ENCODE measurements at places on chromosomes 3 and 15.

DNA sequence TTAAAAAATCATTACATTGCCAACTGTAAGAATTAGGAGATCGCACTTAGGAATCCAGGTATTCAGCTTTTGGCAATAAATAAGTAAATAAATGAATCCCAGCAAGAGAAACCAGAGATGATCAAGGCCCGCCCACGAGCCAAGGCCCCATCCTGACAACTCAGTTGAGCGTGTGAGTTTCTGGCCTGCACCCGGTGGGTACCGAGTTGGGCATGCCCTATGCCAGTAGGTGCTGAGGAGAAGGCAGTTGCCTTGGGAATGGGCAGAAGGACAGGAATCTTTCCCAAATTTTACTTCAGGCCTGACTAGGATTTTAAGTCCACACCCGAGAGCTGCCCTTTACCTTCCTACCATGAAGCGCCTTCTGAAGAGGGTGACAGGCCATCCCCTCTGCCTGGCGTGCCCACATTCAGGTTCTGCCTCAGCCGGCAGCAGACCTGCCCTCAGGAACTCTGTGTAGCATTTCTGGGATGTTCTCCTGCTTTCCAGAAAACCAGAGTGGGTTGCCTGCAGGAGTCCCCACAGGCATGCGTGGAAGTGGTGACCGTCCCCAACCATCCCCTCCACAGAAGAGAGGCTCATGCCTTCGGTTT lies 99.3 kb upstream of the ALDH1A3 start:
- DNase-seq = peak; percentile 2

- DNase-seq = no peak
These were observed 125.4 kb upstream of the MME start for GRCh38 chr3:154954757-154955156.

DNA sequence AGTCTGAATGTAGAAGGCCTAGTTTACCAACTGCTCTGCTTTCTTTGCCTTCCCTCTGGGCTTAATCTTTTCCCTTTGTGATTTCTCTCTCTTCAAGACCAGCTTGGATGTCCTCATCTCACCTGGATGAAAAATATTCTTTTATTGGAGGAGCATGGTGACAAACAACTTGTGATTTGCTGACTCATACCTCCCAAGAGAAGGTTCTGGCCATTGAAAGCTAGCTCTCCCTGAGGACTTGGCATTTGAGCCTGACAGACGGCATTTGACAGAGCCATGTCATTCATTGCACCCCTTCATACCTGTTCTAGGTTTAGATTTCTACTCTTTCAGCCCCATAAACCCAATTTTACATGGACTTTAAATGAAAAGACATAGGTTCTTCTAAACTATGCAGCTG lies 33.3 kb downstream of the ATG7 start:
- no peak for DNase-seq

DNA sequence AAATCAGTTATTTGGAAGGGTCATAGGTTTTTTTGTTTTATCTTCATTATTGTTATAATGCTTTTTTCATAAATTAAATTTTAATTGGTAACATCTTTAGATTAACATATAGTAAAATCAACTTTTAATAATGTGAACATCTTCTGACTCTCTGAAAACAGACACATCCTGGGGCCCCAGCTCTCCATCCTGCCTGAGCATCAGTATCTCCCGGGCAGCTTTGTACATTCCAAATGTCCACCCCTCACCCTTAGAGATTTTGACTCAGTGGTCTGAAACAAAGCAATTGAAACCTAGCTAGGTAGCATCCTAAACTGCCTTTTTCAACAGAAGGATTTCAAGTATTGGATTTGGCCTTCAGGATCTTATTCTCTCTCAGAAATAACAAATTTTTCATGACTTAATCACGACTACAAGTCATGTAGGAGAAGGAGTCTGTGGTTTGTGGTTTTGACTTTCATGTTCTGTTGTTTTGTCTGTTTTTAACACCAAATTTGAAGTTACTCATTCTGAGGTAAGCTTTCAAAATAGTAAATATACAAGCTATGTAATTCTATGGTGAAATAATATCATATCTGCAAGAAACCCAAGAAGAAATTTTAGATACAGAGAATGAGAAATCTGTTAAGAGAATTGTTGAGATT lies 147.3 kb upstream of the UBE2E2 start:
- no peak for DNase-seq

GRCh38 chr3:171328419-171329082 lies 131.7 kb downstream of the TNIK start:
- DNase-seq = no peak

GRCh38 chr3:86168512-86168911 lies 822.4 kb downstream of the VGLL3 start:
- no peak for DNase-seq

DNA sequence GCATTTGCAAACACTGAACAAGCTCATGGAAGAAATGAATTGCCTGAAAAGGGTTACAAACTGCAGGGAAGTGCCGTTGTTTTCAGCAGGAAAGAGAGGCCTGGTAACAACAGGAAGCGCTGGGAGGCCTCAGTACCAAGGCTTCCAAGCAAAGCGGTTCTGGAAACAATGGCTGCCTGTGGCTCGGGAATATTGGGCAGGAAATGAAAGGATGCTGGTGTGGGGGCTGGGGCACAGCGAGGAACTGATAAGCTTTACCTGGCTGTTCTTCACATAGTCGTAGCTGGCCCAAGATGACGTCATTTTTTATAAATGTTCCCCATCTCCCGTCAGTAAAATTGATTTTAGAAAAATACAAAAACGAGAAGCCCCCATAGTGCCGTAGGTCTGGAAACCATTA lies 55.9 kb downstream of the ARHGAP31 start:
- no peak for DNase-seq

DNA sequence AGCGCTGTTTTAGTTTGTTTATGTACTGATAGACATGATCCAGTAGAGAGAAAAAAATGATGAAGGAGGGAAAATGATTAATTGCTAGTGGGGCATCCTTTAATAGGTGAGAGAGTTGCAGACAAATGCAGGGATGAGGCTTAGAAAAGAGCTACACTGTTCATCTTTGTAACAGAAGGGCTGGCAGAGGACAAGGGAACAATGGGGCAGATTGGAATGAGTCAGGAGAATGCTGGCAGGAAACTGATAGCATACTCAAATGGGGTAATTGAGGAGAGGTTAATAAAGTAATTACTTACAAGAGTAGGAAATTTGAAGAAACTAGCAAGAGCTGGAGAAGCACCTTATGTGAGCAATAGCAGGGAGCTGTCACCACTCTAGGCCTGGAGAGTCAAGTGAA lies 170.9 kb downstream of the OXSM start:
- no peak for DNase-seq

DNA sequence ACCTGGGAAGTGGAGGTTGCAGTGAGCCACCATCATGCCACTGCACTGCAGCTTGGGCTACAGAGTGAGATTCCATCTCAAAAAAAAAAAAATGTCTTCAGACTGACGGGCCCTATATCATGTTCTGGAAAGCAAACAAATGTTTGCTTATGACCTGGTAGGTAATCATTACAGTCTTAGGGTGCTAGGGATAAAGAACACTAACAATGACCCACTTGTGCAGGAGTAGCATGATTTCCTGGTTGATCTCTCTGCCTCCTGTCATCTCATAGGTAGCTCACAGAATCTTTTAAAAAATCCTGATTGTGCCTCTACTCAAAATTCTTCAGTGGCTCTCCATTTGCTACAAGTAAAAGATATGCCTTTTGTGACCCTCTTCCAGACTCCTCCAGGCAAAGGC lies 74.5 kb upstream of the TSPAN3 start:
- no peak for DNase-seq

DNA sequence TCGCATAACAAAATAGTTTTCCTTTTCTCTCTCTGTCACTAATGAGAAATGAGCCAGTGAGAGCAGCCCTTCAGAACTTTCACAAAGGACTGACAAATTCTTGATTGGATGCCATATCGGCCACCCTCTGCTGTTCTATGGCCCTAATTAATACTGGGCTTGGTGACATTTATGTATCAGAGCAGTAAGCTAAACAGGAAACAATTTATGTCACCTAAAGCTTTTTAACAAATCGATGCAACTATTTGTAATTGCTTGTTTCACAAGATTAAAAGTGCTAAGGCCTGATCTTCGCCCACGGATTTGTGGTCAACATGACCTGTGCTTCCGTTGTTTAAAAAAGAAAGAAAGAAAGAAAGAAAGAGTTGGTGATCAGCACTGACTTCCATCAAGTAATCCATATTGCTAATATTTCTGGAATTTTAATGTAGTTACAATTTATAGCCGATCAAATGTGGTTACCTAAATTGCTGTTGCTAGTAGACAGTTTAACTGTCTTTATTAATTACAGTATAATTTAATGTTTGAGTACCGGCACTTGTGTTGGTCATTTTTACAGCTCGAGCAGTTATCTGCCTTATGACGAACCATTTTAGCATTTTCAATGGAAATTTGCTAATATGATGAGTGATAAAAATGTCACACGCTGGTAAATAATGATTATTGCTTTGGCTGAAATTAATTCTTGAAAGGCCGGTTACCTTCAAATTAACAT lies 631.3 kb downstream of the FOXP1 start:
- DNase-seq = no peak

DNA sequence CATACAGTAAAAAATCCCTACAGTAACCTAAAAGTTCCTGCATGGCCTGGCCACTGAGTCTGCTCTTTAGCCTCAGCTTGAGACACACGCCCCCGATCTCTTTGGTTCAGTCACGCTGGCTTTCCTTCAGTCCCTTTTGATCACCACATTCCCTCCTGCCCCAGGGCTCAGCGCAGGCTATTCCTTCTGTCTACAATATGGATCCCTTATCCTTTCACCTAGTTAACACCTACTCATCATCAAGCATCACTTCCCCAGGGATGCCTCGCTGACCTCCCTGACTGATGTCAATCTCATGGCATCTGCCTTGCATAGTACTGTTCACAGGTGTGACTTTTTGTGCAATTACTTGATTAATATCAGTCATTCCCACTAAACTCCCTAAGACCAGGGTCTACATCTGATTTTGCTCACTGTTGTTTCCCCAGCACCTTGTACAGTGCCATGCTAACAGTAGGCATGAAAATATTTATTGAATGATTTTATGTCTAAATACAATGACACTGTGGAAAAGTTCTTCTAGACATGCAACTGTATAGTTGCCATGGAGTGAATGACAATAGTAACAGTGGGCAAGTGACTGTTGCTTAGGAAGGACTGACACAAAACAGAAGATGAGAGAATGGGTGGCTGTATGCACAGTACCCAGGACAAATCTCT lies at the start of gene SNTN:
Gene SNTN (plus strand): TSS at position 610 of the 660 bp plus-strand sequence. CDS start 13 bp downstream, at position 623.
- DNase-seq = no peak

GRCh38 chr15:63986751-63987341 lies 59.4 kb downstream of the DAPK2 start:
- peak; percentile 67 for DNase-seq

GRCh38 chr3:133987948-133988484 lies 41.7 kb downstream of the SLCO2A1 start:
- DNase-seq = no peak

DNA sequence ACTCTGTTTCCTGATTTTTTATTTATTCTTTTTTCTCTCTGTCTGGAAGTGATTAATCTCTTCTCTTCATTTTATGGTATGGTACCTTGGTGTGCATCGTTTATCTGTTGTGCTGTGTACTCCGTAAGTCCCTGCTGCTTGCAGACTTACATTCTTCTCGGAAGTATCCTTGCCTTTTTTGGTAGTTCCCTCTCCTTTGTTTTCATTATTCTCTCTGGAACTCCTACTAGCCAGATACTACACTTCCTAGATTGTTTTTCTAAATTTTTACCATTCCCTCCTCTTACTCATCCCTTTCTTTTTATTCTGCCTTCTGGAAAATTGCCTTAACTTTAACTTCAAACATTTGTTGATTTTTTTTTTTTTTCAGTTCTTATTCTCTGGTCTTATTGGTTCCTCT lies 27.2 kb downstream of the PIK3CA start:
- DNase-seq = no peak

DNA sequence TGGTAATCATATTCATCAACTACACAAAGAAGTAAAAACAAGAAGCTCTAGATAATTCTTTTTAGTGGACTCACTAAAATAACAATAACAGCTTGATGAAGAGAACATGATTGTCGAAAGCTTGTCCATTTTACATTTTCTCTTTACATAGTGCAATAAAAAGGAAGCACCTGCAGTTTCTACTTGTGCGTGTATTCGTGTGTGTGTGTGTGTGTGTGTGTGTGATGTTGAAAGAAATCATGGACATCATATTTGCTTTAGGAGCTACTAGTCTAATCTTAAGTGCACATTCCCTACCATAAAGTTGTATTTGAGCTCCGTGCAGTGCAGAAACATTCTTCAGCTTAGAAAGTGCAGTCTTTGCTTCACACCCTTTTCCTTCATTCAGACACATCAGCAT lies 288.8 kb downstream of the ZBTB20 start:
- DNase-seq = no peak

- DNase-seq = no peak
These were observed 76.4 kb upstream of the TNFAIP8L3 start for GRCh38 chr15:51170882-51171633.

DNA sequence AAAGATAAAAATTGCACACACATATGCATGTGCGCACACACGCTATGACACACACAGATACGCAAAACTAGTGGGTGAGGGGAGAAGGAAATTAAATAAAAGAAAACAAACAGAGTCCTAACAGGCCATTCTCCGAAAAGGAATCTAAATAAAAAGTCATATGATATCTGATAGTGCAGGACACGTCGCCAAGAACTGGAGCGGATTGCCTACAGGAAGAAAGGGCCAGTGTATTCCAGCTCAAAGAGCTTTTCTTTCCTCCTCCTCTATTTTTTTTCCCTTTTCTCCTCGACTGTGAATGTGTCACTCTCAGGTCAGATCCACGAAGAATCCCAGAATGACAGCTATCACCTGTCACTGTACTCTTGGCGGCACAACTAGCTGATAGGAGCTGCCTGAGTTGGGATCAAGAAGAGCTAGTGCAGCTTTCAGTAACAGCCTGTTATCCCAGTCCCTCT lies 157.8 kb downstream of the TIGIT start:
- no peak for DNase-seq

DNA sequence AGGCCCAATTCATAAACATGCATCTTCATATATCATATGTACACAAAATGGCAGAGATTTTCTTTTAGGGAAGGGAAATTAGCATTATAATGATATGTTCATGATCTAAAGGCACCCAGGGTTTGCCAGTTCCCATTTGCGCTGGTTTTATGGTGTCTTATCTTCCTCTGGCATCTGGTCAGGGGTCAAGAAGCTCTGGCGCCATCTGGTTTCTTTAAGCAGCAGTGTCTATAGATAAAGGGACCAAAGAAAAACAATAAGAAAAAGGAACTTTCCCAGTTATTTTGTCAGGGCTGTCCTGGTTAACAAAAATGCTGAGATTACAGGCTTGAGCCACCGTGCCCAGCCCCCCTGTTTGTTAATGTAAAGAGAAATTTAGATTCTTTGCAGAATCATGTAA lies 3.3 kb upstream of the DCP1A start:
- DNase-seq = no peak

- no peak for DNase-seq
These were observed 460.0 kb upstream of the TBL1XR1 start for GRCh38 chr3:177657243-177657642.

Measured in GM10248 (cell line).